Lung (tissue), 17 donors: ENCODE measurements at places on chromosomes 12 and 14. TPM values are rescaled to one million over a fixed set of nuclear protein-coding genes. Genes with fewer than 3 reads are reported as not detected.

DNA sequence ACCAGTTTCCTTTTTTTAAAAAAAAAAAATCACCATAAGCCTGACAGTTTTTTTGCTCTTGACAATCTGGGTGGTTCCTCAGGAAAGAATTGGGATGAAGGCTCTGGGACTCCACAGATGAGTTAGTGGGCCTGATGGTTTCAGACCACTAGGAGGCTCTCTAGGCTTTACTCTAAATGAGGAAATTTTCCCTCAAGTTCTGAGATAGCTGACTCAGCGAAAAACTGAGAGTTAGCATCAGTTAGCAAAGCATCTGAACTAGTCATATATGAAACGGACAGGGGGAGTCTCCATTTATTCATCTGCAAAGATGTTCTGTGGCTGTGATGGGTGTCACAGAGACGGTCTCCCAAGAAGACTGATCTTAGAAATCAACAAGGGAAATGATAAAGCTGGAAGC lies 314.3 kb upstream of the OR4E1 start:
- no peaks in the 10 kb centered on the region for H3K27me3 ChIP-seq
- no peaks in the 10 kb centered on the region for H3K4me1 ChIP-seq
- no peak overlapping the region for H3K4me3 ChIP-seq

DNA sequence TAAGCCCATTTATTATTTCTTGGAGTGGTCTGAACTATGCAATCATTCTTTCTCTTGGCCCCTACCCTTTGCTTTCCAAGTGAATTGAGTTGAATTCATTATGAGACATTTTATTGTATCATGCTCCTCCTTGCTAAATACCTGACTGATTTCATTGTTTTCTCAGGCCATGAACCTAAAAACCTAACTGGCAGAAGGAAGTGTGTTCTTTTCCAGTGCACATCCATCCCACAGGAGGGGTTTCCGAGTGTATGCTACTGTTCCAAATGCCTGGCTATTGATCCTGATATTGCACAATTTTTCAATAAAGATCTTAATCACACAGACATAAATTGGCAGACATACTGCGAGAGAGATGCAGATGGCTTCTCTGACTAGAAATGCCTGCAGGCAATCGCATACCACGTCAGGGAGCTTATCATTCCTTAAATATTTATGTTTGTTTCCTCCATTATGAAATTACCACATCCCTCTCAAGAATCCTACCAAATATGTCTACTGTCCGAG lies 162.2 kb upstream of the EGLN3 start:
- H3K4me3 ChIP-seq: no peak overlapping the region
- no peaks in the 10 kb centered on the region for H3K27me3 ChIP-seq
- DNase-seq: no peak
- no peak overlapping the region for H3K27ac ChIP-seq
- no peaks in the 10 kb centered on the region for H3K4me1 ChIP-seq

GRCh38 chr12:1794440-1795090 lies 25.8 kb upstream of the LRTM2 start:
- H3K4me3 ChIP-seq: no peak overlapping the region
- H3K4me1 ChIP-seq: peaks cover 15% of the 10 kb centered on the region
- no peaks in the 10 kb centered on the region for H3K36me3 ChIP-seq
- H3K27me3 ChIP-seq: no peaks in the 10 kb centered on the region

- H3K27ac ChIP-seq: no peak overlapping the region
- H3K27me3 ChIP-seq: no peaks in the 10 kb centered on the region
- no peaks in the 10 kb centered on the region for H3K4me1 ChIP-seq
- H3K36me3 ChIP-seq: no peaks in the 10 kb centered on the region
- no peak overlapping the region for H3K4me3 ChIP-seq
Observed at GRCh38 chr12:78220811-78221210, 390.1 kb downstream of the NAV3 start.

DNA sequence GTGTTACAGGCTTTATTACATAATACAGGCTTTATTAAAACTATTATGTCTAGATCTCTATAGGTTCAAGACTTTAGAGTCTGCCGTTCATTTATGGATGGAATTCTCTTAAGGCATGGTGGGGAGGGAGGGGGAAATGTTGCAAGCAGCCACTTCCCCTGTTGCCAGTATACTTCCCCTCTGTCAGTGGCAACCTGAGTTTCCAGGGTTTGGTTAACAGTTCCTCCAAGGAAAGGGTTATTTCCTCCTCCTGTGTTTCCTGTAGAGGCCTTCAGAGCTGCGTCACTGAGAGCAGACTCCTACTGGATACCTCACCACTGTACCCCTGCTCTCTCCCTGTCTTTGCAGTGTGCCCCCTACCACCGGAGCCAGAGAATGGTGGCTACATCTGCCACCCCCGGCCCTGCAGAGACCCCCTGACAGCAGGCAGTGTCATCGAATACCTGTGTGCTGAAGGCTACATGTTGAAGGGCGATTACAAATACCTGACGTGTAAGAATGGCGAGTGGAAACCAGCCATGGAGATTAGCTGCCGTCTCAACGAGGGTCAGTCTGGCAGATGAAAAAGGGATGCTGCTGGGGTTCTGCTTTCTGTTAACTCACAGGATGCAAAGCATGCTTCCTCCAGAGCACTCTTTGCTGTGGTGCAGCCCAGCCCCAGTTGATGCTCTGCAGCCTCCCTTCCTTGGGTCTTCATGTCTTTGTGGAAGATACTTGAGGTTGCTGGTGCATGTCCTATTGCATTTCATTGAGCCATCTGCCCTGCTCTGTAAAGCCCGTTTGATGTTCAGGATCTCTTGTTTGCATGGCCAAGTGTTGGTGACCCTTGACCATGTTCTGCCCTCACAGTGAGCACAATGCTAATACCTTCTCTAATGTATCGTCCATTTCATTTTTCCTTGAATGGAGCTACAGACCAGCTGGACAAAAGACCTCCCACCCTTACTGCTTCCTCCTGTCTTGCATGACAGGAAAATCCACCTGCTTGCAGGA lies 63.6 kb upstream of the SRSF5 start:
- H3K4me3 ChIP-seq: no peak overlapping the region
- peak overlapping the region; percentile 82 for H3K27ac ChIP-seq
- peaks cover 19% of the 10 kb centered on the region for H3K36me3 ChIP-seq
- DNase-seq: no peak
- no peaks in the 10 kb centered on the region for H3K27me3 ChIP-seq

DNA sequence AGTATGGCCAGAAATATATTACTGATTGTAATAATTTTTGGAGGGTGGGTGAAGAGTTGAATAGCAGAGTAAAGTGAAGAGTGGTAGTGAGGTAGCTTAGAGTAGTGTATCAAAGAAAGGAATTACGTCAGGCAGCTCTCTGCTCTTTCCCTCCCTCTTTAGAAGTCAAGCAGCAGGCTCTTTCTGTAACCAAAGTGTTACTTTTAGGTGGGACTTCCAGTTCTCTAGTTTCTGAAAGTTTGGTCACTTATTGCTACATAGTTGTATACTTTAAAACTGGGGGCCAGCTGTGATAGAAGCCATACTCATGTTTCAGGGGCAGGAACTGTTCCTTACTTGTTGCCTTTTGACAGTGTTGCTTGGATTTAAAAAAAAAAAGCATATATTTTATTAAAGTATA lies 30.6 kb downstream of the ATF7IP start:
- H3K27me3 ChIP-seq: no peaks in the 10 kb centered on the region
- DNase-seq: peak; percentile 76
- peak overlapping the region; percentile 83 for H3K27ac ChIP-seq
- H3K4me3 ChIP-seq: no peak overlapping the region
- H3K4me1 ChIP-seq: no peaks in the 10 kb centered on the region
- peaks cover 6% of the 10 kb centered on the region for H3K36me3 ChIP-seq

DNA sequence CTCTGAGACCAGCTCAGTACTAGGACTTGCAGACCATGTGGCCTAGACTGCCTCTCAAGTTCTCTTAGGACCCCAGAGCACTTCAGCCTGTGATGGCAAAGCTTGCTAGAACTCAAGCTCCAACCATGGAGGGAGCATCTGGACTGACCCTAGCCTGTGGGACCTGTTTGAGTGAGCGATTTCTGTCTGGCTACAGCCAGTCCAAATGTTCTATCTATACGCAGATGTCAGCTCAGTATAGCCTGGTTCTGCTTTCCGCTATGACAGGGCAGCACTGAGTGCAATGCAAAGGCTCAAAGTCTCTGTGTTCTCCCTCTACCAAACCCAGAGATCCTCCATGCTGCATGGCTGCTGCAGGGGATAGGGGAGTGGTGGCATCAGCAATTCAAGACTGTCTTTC lies 20.7 kb upstream of the PPM1H start:
- no peak for DNase-seq
- no peak overlapping the region for H3K27ac ChIP-seq
- no peak overlapping the region for H3K4me3 ChIP-seq
- H3K4me1 ChIP-seq: no peaks in the 10 kb centered on the region
- no peaks in the 10 kb centered on the region for H3K36me3 ChIP-seq

Gene UNC79
- total RNA-seq: 0.94 TPM

- DNase-seq: peak; percentile 67
- H3K36me3 ChIP-seq: peaks cover 2% of the 10 kb centered on the region
- H3K27me3 ChIP-seq: no peaks in the 10 kb centered on the region
- no peak overlapping the region for H3K4me3 ChIP-seq
Observed at GRCh38 chr14:69635981-69636639, 24.7 kb downstream of the SUSD6 start.

DNA sequence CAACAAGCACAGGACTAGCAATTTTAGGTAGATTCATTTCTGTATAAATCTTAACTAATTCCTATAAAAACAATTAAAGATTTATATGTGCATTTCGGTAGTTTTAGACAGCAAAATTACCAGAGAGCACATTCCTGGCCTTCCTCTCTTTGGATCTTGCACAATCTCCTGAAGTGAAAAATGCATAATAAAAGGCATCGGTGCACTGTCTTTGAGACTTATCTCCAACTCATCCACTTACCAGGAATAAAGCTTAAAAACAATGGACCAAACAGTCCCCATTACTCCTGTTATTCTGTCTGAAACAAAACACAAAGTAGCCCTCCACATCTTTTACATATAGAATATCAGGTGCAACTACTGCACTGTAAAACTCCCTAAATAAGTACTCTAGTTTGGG lies 69.3 kb downstream of the HECTD1 start:
- DNase-seq: no peak
- H3K27ac ChIP-seq: no peak overlapping the region
- H3K36me3 ChIP-seq: peaks cover 19% of the 10 kb centered on the region
- H3K4me3 ChIP-seq: no peak overlapping the region
- H3K4me1 ChIP-seq: no peaks in the 10 kb centered on the region

Gene CLEC7A
- total RNA-seq: 50.8 TPM

Gene PTGER2
- total RNA-seq: 3.7 TPM

Gene ZNF891
- total RNA-seq: 6.2 TPM

- DNase-seq: peak; percentile 91
- H3K36me3 ChIP-seq: no peaks in the 10 kb centered on the region
- H3K4me3 ChIP-seq: no peak overlapping the region
- H3K4me1 ChIP-seq: peaks cover 6% of the 10 kb centered on the region
- no peak overlapping the region for H3K27ac ChIP-seq
Observed at GRCh38 chr12:80778005-80778541, 61.4 kb downstream of the MYF5 start.
